Small intestine (tissue), 16 donors: ENCODE measurements at places on chromosomes 7 and 10. TPM values are rescaled to one million over a fixed set of nuclear protein-coding genes. Genes with fewer than 3 reads are reported as not detected.

DNA sequence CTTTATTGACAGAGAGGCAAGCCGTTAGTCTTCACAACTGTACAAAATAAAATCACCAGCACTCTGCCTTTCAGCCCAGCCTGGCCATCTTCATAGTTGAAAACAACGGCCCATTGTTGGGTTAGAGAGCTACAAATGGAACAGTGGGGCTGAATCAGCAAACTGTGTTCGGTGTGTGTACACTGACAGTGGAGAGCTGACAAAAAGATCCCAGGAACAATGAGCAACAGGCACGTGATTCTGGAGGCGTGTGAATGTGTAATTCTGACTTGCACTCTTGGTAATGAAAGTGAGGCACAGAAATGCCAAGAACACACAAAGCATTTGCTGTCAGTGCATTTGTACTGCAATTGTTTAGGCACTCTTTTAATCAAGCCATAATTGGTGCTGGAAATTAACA, 303.7 kb downstream of the WDR11 start:
- DNase-seq: peak; percentile 46

DNA sequence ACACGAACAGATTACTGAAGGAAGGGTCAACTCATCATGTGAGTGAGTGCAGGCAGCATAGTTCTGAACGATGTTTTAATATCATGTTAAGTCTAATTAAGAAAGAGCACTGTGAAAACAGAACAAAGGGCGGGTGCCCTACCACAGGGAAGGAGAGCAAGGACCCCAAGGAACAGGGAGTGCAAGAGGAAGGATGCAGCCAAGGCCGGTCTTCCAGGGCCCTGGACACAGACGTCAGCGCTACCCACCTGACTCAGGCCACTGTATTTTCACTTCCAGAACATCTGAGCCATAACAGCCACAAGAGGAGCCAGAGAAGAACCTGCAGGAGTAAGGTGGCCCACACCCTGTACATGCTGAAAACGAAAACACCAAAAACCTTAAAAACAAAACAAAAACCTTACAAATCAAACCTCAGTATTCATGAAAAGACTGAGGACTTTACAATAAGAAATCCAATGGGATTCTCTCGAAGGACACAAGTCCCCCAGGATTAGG, 506.1 kb upstream of the AKR1E2 start:
- no peak for DNase-seq

The TMEM139 gene
- polyA plus RNA-seq: 97.5 TPM

The LRCH4 gene
- polyA plus RNA-seq: 72.0 TPM

GRCh38 chr7:39042670-39043069, 65.0 kb downstream of the POU6F2 start:
- DNase-seq: no peak

- peak; percentile 24 for DNase-seq
These were observed 13.6 kb upstream of the BPGM start for GRCh38 chr7:134632937-134633540.

The LARP4B gene
- polyA plus RNA-seq: 52.6 TPM

DNA sequence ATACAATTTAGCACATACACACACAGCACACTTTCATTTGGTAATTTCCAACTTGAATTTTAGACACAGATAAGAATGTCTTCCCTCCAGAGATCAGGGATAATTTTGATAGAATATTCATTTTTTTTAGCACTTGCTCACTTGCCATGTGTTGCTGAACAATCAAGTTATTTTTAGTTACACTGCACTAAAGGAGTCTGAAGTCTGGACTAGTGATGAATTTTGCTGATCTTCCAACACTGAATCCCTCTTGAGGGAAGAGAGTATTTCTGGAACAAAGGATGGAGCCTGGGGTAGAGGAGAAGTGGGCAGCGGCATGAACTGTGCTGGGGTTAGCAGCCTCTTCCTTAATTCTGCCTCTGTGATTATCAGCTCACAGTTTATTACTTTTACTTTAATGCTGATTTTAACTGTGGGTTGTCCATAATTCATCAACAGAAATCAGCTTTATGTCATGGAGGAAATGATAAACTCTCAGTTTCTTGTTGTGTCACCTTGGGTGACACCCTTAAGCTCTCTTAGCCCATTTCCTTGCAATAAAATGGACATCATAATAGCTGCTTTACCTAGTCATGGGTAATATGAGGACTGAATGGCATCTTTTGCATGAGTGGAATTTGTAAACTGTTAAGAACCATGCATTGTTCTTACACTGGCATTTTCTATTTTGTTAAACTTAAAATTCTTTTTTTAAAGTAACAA, 32.1 kb downstream of the SGPL1 start:
- DNase-seq: no peak

The TSPAN14 gene
- 7.4 TPM for polyA plus RNA-seq

- DNase-seq: no peak
These were observed 107.6 kb upstream of the FAM3C start for GRCh38 chr7:121503730-121504129.

DNA sequence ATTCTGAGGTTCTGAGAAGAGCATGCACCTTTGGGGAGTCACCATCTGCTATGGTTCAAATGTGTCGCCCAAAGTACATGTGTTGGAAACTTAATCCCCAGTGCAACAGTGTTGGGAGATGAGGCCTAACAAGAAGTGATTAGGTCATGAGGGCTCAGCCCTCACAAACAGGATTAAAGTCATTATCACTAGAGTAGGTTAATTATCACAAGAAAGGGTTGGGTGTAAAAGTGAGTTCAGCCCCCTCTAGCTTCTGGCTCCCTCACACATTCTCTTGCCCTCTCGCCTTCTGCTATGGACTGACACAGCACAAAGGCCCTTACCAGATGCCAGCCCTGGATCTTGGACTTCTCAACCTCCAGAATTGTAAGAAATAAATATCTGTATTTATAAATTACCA, 100.3 kb upstream of the C10orf90 start:
- no peak for DNase-seq

The GPR15LG gene
- polyA plus RNA-seq: not detected

The CALML3 gene
- polyA plus RNA-seq: not detected
